ENCODE measurements at places on chromosomes 4 and X. TPM values are rescaled to one million over a fixed set of nuclear protein-coding genes. Genes with fewer than 3 reads are reported as not detected.

Gene PIN4
- total RNA-seq: 8.3 TPM

GRCh38 chr4:154877110-154877760, 96.2 kb downstream of the RBM46 start:
- ATAC-seq: no peak

GRCh38 chr4:106355193-106355592, 13.4 kb downstream of the GIMD1 start:
- ATAC-seq: no peak

DNA sequence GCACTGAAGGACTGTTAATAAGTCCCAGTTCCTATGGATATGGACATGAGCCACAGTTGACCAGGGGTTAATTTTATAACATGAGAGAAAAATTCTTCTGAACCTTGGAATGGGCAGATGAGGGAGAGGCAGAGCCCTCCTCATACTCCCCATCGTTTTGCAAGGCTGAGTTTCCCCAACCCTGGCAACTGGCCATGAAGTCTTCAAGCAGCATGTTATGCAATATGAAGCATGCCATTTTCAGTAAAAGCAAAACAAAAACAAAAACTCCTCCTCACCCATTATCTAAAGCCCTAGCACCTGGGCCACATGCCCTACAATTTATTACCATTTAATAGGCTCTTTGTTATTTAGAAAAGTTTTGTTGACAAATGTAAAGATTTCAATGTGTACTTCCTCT, 64.5 kb downstream of the GPC4 start:
- ATAC-seq: no peak

GRCh38 chr4:128635141-128635954, 174.2 kb upstream of the JADE1 start:
- ATAC-seq: peak; percentile 58

- ATAC-seq: no peak
Measured at GRCh38 chr4:83318666-83319065, 16.0 kb downstream of the HPSE start.

DNA sequence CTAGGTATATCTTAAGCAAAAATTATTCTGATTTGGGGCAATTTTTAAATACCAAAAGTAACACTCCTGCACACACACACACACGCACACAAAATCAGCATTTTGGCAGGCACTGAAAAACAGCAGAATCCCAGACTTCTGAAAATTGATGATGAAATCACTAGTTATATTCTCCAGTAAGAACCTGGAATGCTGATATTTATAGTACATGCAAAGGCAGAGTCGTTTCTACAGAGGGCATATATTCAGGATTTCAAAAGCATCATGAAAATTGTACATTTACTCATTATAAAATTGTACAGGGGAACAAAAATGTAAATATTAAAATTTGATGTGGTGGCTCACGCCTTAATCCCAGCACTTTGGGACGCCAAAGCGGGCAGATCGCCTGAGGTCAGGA, 352.5 kb upstream of the PITX2 start:
- ATAC-seq: no peak

GRCh38 chr4:161252520-161253141, 911.2 kb downstream of the FSTL5 start:
- ATAC-seq: no peak

GRCh38 chr4:136962868-136963267, 569.4 kb downstream of the PCDH18 start:
- ATAC-seq: no peak

- ATAC-seq: no peak
Measured at GRCh38 chr4:74206088-74206825, 48.3 kb downstream of the MTHFD2L start.

DNA sequence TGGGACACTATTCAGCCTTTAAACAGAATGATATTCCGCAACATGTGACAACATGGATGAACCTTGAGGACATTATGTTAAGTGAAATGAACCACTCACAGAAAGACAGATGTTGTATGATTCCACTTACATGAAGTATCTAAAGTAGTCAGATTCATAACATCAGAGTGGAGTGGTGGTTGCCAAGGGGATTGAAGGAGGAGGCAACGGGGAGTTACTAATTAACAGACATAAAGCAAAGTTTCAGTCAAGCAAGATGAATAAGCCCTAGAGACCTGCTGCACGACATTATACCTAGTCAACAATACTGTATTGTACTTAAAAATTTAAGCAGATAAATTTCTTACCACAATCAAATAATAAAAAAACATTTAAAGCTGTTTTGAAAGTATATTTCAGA, 105.0 kb upstream of the NR0B1 start:
- ATAC-seq: no peak

Gene PCDH19
- 0.62 TPM for total RNA-seq

DNA sequence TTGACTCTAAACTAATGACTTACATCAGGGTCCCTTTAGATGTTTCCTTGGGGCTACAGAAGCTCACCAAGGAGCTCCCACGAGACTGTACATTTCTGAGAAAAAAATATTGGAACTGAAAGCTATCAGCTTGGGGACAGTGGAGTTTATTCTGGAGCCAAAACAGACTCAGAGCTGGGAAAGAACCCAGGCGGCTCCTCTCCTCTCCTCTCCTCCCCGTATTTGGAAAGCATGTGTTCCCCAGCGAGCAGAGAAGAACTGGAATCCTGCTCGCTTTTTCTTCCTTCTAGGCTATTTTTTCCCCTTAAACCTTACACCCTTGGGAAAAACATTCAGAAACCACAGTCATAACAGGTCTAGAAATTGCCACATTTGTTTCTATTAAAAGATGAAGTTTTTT, 4.3 kb upstream of the MAP7D3 start:
- ATAC-seq: peak; percentile 42

Gene GLRB
- 1.6 TPM for total RNA-seq

Gene CXorf49B
- not detected for total RNA-seq

Gene SMIM10
- total RNA-seq: 11.5 TPM

- no peak for ATAC-seq
Measured at GRCh38 chrX:21225643-21226042, 148.6 kb upstream of the CNKSR2 start.

Measured in gastroesophageal sphincter (tissue), 4 donors.